ENCODE measurements at places on chromosomes 6 and 20. TPM values are rescaled to one million over a fixed set of nuclear protein-coding genes. Genes with fewer than 3 reads are reported as not detected.

ZNF334 gene
- 0.90 TPM for total RNA-seq

CST4 gene
- total RNA-seq: not detected

DNA sequence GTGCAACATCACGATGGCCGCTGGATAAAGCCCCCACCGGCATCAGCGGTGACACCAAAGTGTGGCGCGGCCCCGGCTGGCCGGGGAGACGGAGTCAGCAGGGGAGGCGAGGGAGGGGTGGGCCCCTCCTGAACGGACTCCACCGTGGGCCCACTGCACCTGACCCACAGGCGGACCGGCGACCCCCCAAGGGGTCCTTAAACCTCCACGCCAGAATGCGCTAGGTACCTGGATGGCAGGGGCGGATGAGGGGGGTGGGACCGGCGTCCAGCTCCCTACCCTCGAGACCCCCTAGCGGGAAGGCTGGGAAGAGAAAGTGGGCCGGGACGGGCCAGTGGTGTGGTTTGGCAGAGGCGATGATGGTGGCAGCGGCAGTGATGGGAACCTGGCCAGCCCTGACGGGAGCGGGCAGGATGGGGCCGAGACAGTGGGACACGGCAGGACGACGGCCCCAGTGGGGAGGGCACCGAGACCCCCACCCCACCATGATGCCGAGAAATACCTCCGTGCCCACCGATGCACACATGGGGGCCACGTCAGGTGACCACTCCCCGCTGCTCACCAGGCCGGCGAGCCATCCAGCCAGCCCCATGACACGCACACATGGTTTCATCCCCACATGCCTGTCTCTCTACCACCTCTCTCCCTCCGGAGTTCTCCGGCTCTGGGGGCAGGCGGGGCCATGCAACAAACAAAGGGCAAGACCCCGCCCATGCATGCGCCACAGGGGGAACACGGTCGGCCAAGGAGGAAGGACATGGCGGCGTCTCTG, 771.9 kb upstream of the DEFB115 start:
- peak; percentile 74 for DNase-seq

GRCh38 chr6:393391-394221, 2.1 kb downstream of the IRF4 start:
- no peak for DNase-seq

- no peak for DNase-seq
These were observed 59.4 kb downstream of the CD164 start for GRCh38 chr6:109322825-109323224.

GRCh38 chr20:48668451-48668946, 159.3 kb downstream of the PREX1 start:
- no peak for DNase-seq
